Activated CD8-positive, alpha-beta T cell treated with anti-CD3 and anti-CD28 coated beads, Interleukin-2, amount 10 ng/mL, durations not matched to agents 7 days and 5 days (primary cell): ENCODE measurements at places on chromosomes 12 and 14. TPM values are rescaled to one million over a fixed set of nuclear protein-coding genes. Genes with fewer than 3 reads are reported as not detected.

GRCh38 chr14:39617537-39617936 lies 185.3 kb upstream of the FBXO33 start:
- H3K36me3 ChIP-seq = no peaks in the 10 kb centered on the region
- no peaks in the 10 kb centered on the region for H3K27me3 ChIP-seq
- H3K4me3 ChIP-seq = no peak overlapping the region

GRCh38 chr12:103455020-103455763 lies 40.6 kb downstream of the C12orf42 start:
- H3K27me3 ChIP-seq = no peaks in the 10 kb centered on the region
- H3K36me3 ChIP-seq = peaks cover 14% of the 10 kb centered on the region
- peak overlapping the region; percentile 2 for H3K4me3 ChIP-seq
- peak overlapping the region; percentile 48 for H3K27ac ChIP-seq
- H3K4me1 ChIP-seq = peaks cover 60% of the 10 kb centered on the region

DNA sequence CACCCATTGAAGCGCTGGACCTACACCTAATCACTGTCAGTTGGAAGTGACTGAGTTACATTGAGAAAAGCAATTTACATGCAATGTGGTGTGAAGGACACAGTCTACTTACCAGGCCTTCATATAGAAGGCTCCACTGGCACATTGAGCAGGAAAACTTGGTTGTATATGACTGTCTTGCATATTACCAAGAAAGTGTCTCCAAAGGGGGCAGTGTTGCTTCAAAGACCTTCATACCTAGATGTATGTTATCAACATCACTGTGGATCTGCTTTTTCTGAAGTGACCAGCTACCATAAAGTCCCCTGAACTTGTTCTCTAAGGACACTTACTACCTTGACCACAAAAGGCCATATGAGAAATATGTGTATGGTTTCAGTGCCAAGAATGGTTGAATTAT lies 64.1 kb downstream of the NELL2 start:
- no peaks in the 10 kb centered on the region for H3K27me3 ChIP-seq
- H3K4me3 ChIP-seq = no peak overlapping the region
- H3K36me3 ChIP-seq = peaks cover 15% of the 10 kb centered on the region

The ERP27 gene
- total RNA-seq = 8.7 TPM

DNA sequence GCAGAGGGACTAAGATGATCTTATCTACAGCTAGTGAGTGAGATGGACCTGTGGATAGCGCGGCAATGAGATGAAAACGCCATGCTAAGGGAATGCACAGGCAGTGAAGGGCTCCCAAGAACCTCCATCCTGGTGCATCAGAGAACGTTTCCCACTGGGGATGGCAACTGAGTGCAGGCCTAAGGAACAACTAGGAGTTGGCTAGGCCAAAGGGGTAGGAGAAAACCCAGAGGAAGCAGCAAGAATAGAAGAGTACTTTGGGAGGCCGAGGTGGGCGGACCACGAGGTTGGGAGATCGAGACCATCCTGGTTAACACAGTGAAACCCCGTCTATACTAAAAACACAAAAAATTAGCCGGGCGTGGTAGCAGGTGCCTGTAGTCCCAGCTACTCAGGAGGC lies 24.6 kb upstream of the BATF start:
- no peaks in the 10 kb centered on the region for H3K36me3 ChIP-seq
- H3K27me3 ChIP-seq = no peaks in the 10 kb centered on the region
- H3K4me1 ChIP-seq = peaks cover 53% of the 10 kb centered on the region
- H3K27ac ChIP-seq = peak overlapping the region; percentile 75
- H3K4me3 ChIP-seq = no peak overlapping the region

GRCh38 chr14:22593189-22593588 lies 4.2 kb upstream of the DAD1 start:
- no peak overlapping the region for H3K27ac ChIP-seq
- H3K4me1 ChIP-seq = peaks cover 24% of the 10 kb centered on the region
- H3K36me3 ChIP-seq = peaks cover 4% of the 10 kb centered on the region
- no peak for DNase-seq

DNA sequence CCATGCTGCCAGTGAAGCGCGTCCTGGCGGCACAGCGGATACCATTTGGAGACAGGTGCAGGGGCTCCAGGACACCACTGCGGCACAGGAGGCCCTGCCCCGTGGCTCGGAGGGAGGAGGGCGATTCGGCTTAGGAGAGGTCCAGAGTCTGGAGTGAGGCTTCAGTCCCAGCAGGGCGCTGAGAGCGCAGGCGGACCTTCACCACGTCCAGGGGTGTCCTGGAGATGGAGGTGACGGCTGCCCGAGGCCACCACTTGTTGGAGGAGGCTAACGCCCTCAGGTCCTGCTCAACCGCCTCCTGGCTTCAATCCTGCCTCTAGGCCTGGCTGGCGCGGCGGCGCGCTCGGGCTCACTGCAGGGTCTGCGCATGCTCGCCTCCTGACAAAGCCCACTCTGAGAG lies 45.7 kb downstream of the EIF2S3B start:
- peaks cover 48% of the 10 kb centered on the region for H3K36me3 ChIP-seq
- no peak for DNase-seq
- H3K4me3 ChIP-seq = no peak overlapping the region
- no peak overlapping the region for H3K27ac ChIP-seq
- no peaks in the 10 kb centered on the region for H3K27me3 ChIP-seq
- H3K4me1 ChIP-seq = peaks cover 34% of the 10 kb centered on the region

GRCh38 chr12:127459166-127459565 lies 807.8 kb upstream of the TMEM132C start:
- H3K36me3 ChIP-seq = no peaks in the 10 kb centered on the region
- H3K27me3 ChIP-seq = peaks cover 8% of the 10 kb centered on the region
- no peaks in the 10 kb centered on the region for H3K4me1 ChIP-seq

DNA sequence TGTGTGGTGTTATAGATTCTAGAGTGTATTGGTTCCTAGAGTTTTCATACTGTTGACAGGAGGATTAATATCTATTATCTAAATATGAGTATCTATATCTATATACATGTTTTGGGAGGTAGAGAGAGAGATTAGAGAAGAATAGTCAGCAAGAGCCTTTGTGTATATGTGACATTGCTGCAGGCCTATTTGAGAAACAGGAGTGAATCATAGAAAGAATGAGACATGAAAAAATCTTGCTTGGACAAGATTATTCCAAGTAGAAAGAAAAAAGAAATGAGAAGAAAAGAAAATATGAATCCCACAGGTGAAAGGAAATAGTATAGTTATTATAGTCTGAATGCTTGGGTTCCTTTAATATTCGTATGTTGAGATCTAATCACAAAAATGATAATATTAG lies 720.4 kb downstream of the RERGL start:
- H3K36me3 ChIP-seq = no peaks in the 10 kb centered on the region
- no peak overlapping the region for H3K27ac ChIP-seq
- no peaks in the 10 kb centered on the region for H3K27me3 ChIP-seq
